ENCODE measurements at places on chromosomes 1 and 21.

- DNase-seq: no peak
Measured at GRCh38 chr1:77541162-77541545, 141.3 kb downstream of the ZZZ3 start.

- no peak for DNase-seq
Measured at GRCh38 chr1:98057236-98057910, 136.5 kb upstream of the DPYD start.

- DNase-seq: no peak
Measured at GRCh38 chr1:30191154-30191702, 532.2 kb downstream of the MATN1 start.

DNA sequence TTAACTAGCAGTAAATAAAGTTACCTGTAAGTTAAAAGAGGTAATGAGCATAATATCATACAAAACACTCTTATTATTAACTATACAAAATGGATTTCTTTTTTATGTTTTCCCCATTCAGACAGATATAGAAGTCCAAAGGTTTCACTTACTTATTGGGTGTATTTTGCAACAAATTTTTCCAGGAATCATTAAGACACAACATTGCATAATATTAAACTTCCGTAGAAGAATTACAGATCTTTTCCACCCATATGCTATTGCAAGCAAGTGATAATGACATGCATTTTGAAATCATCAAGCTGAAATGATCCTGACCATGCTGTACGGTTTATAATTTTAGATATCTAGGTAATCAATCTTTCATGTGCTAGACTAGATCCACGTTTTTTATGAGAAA is 957.0 kb downstream of the NCAM2 start:
- DNase-seq: no peak

DNA sequence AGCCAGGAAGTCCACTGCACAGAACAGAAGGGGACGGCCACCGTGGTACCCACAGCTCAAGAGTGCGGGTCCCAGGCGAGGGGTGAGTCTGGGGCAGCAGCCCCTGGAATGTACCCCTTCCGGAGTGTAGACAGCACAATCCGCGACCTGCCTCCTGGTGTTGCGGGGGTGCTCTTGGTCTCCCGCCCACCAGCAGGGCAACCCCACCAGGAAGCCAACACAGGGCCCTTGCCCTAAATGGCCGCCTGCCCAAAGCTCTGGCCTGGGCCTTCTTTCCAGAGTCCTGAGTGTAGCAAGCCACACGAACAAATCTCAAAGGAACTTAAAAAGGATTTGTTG is 1.1 kb upstream of the SLC19A1 start:
- DNase-seq: no peak

- no peak for DNase-seq
Measured at GRCh38 chr1:184958554-184959353, 15.6 kb downstream of the NIBAN1 start.

GRCh38 chr21:36555199-36555800 is 75.4 kb upstream of the CLDN14 start:
- no peak for DNase-seq

DNA sequence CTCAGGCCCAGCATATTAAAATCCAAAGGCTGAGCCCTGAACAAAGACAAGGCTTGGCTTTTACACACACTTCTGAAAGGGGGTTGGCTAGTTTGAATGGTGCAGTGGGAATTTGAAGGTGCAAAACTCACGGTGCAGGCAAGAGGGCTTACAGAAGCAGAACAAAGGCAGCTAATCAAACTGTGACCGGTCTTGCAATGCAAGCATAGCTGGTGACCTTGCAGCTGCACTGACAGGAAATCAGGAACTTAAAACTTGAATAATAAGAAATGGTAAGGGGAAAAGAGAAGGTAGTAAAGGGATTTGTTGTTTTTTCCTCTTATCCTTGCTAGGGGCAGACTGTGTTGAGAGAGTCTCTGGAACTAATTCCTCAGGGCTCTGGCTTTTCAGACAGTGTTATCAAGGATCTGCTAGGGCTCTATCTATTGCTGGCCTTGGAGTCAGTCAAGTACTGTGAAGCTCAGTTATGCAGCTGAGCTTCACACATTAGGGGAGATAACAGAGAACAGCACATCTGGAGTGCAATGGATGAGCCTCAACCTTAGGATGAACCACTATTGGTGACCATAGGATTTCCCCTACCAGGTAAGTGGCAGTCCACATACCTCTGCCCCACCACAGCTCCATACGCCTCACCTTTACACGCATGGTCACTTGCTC is 97.6 kb downstream of the PPIAL4G start:
- no peak for DNase-seq

DNA sequence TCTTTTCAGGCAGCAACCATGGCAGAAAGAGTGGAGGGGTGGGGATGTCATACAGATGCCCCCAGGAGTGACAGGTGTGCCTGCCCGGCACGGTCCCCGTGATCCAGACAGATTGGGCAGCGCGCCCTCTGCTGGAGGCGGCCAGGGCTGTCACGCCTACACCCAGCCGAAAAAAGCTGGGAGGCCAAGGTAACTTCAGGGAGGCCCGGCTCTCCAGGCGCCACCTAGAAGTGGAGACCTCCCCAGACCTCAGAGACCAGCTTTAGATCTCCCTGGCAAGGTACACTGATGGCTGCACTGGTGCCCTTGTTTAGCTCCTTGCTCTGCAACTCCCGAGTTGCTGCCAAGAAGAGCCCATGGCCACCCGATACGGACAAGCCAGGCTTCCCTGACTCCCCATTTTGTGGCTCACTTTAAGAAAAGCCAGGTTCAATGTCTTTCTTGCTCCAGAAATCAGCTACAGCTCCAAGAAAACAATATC is 6.6 kb downstream of the GOLT1A start:
- DNase-seq: peak; percentile 70
